ENCODE measurements at places on chromosomes 3 and 15. TPM values are rescaled to one million over a fixed set of nuclear protein-coding genes. Genes with fewer than 3 reads are reported as not detected.

CFAP91 gene
- 1.4 TPM for total RNA-seq

- peaks cover 14% of the 10 kb centered on the region for H3K4me1 ChIP-seq
- H3K36me3 ChIP-seq: no peaks in the 10 kb centered on the region
- H3K27ac ChIP-seq: peak overlapping the region; percentile 63
- peak overlapping the region; percentile 79 for H3K4me3 ChIP-seq
- no peaks in the 10 kb centered on the region for H3K27me3 ChIP-seq
- DNase-seq: no peak
Observed at GRCh38 chr3:46565607-46566039, 479 bp downstream of the LRRC2 start.

GRCh38 chr15:38073178-38073946, 138.9 kb downstream of the TMCO5A start:
- no peak for DNase-seq
- H3K4me1 ChIP-seq: peaks cover 29% of the 10 kb centered on the region
- H3K27me3 ChIP-seq: no peaks in the 10 kb centered on the region
- H3K27ac ChIP-seq: peak overlapping the region; percentile 86

SLC22A13 gene
- not detected for total RNA-seq

GRCh38 chr3:134956395-134956794, 161.3 kb downstream of the EPHB1 start:
- H3K4me3 ChIP-seq: no peak overlapping the region
- H3K36me3 ChIP-seq: peaks cover 6% of the 10 kb centered on the region
- no peaks in the 10 kb centered on the region for H3K4me1 ChIP-seq
- no peak for DNase-seq
- no peak overlapping the region for H3K27ac ChIP-seq

DNA sequence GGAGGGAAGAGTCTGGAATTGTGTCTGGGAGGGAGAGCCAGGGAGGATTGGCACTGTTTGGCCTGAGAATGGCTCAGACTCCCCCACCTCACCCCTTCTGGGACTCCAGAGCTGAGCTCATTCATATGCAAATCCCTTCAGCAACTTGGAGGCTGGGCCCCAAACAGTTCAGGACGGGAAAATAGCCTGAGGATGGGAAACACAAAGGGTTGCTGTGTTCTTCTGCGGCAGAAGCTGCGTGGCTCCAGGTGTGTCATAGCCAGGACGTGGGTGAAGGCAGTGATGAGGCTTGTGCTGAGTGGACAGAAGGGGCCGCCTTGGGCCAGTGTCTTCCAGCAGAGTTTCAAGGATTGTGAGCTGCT, 16.6 kb downstream of the MASP1 start:
- no peak overlapping the region for H3K4me3 ChIP-seq
- no peaks in the 10 kb centered on the region for H3K27me3 ChIP-seq
- no peak for DNase-seq
- H3K27ac ChIP-seq: no peak overlapping the region

DNA sequence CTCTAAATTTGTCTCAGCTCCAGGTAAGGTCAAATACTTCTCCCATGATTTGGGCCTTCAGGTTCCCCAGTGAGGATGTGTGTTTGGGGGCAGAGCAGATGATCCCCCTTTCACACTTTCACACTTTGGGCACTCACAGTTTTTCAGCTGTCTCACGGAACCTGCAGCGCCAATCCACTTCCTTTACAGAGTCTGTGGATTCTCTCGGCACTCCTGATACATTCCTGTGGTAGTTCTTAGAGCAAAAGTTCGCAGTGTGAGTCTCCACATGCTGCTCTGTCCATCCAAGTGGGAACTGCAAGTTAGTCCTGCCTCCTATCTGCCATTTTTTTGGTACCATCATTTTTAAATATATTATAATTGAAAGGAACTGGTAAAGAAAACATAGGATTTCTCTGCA, 20.2 kb upstream of the CPOX start:
- no peak for DNase-seq
- no peak overlapping the region for H3K27ac ChIP-seq
- no peak overlapping the region for H3K4me3 ChIP-seq
- H3K36me3 ChIP-seq: no peaks in the 10 kb centered on the region
- no peaks in the 10 kb centered on the region for H3K27me3 ChIP-seq
- no peaks in the 10 kb centered on the region for H3K4me1 ChIP-seq

DNA sequence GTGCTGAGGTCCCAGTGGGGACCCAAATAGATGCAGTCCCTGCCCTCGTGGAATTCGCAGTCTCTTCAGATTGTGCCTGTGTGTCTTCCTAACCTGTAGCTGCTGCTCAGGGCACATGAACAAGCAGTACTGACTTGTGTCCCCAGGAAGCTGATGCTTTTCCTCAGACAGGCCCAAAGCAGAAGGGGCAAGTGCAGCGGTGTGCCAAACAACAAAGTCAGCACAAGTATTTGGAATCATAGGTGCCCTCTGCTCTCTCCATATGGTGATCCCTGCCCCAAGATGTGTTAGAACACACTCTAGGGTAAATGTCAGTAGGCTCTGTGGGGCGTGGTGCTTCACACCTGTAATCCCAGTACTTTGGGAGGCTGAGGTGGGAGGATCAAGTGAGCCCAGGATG, 21.9 kb downstream of the BHLHE40 start:
- H3K27me3 ChIP-seq: no peaks in the 10 kb centered on the region
- H3K4me1 ChIP-seq: no peaks in the 10 kb centered on the region
- no peaks in the 10 kb centered on the region for H3K36me3 ChIP-seq
- H3K27ac ChIP-seq: no peak overlapping the region
- DNase-seq: peak; percentile 22
- no peak overlapping the region for H3K4me3 ChIP-seq

KCTD6 gene
- total RNA-seq: 22.4 TPM

DNA sequence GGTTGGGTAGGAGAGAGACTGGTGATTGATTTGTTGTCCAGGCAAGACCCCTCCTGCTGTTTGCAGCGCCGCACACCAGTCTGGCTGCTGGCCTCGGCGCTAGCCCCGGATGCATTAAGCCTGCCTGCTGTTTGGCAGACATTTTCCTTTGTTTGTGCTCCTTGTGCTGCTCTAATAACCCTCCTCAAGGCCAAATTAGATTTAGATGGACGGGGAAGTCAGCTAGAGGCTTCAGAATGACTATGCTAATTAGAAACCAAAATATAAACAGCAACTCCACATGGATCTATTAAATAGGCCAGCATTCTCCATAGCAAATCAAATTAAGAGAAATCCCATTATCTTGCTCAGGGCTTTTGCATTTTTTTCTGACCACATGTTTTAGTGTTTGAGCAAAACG, 445.2 kb downstream of the SQOR start:
- no peak for DNase-seq
- H3K27me3 ChIP-seq: no peaks in the 10 kb centered on the region
- H3K4me1 ChIP-seq: no peaks in the 10 kb centered on the region
- H3K4me3 ChIP-seq: no peak overlapping the region
- no peak overlapping the region for H3K27ac ChIP-seq

ADGRG7 gene
- total RNA-seq: not detected

CYP8B1 gene
- total RNA-seq: not detected

CP gene
- 5.5 TPM for total RNA-seq

CDCP1 gene
- 0.83 TPM for total RNA-seq

DNA sequence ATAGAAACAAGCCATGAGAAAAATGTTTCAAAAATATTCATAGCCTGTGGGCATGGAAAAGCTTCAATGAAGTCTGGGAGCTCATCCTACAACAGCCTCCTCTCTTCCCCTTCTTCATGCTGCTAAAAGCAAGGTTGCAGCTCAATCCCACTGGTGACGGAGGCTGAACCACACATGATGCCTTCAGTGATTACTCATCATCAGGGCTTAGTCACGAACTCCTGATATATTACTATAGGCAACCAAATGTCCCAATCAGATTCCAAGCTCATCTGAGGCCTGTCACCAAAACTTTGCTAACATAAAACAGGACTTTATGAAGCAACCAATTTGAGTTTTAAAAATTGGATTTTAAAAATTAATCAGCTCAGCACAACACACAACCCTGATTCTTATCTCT, 24.0 kb upstream of the SLC24A5 start:
- no peak for DNase-seq
- no peaks in the 10 kb centered on the region for H3K27me3 ChIP-seq
- no peaks in the 10 kb centered on the region for H3K36me3 ChIP-seq
- no peak overlapping the region for H3K27ac ChIP-seq
- no peaks in the 10 kb centered on the region for H3K4me1 ChIP-seq
- H3K4me3 ChIP-seq: no peak overlapping the region

SCN5A gene
- total RNA-seq: 0.83 TPM

EBLN2 gene
- total RNA-seq: 4.8 TPM

IQCH gene
- total RNA-seq: 3.8 TPM

- DNase-seq: no peak
- no peak overlapping the region for H3K4me3 ChIP-seq
- peaks cover under 1% of the 10 kb centered on the region for H3K4me1 ChIP-seq
- H3K27ac ChIP-seq: no peak overlapping the region
- H3K36me3 ChIP-seq: peaks cover 43% of the 10 kb centered on the region
Observed at GRCh38 chr15:80179935-80180334, 27.1 kb downstream of the FAH start.

- no peaks in the 10 kb centered on the region for H3K27me3 ChIP-seq
- no peak overlapping the region for H3K27ac ChIP-seq
- no peak for DNase-seq
- H3K36me3 ChIP-seq: no peaks in the 10 kb centered on the region
- H3K4me3 ChIP-seq: no peak overlapping the region
Observed at GRCh38 chr3:169686874-169687273, 23.4 kb upstream of the MECOM start.

DNA sequence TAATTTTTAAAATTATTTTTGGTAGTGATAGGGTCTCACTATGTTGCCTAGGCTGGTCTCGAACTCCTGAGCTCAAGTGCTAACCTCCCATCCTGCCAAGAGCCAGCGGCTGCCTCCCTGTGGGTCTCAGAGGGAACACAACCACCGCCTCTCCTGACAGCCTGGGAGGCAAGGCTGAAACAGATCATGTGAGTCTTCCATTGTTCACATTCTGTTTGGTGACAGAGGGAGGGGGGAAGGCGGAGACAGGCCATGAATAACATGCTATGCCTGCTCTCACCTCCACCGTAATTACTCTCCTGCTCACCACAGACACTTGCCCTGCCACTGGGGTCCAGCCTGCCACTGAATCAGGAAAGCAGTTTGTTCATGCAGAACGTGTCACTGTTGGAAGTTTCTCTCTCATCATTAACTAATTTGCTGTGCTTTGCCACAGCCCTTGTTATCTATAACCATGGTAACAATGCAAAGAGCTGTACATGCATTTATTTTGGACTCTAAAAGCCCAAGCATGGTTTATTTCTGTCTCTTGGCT, 78.4 kb upstream of the RASGRF1 start:
- DNase-seq: no peak
- H3K27me3 ChIP-seq: no peaks in the 10 kb centered on the region
- no peaks in the 10 kb centered on the region for H3K4me1 ChIP-seq
- H3K27ac ChIP-seq: no peak overlapping the region
- no peaks in the 10 kb centered on the region for H3K36me3 ChIP-seq
- no peak overlapping the region for H3K4me3 ChIP-seq

DNA sequence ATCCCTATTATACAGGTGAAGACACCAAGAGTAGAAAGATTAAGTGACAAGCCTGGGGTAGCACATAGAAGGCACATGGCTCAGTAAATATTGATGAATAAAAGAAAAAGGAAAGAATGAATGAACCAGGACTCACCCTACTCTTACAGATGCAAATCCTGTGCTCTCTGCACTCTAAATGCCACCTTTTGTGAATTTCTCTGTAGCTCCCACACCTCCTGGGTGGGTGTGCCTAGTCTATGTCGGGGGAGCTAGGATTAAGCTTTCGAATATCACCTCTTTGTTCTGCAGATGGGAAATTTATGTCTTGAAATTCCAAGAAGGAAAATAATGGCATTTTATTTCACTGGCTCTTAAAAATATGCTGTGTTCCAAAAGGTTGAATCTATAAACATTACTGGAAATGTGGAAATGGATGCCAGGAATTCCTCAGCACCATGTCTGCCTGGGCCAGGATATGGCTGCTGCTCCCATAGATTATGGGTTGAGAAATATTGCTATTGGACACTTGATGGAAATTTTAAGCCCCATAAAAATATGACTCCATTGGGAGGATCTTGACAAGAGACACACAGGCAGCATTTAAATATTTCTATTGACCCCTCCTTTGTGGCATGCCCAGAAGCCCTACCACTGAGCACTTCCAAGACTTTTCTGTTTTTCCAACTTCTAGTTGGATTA, 43.3 kb downstream of the CCNB2 start:
- H3K4me1 ChIP-seq: peaks cover 23% of the 10 kb centered on the region
- H3K27ac ChIP-seq: no peak overlapping the region
- H3K27me3 ChIP-seq: no peaks in the 10 kb centered on the region
- peaks cover 12% of the 10 kb centered on the region for H3K36me3 ChIP-seq
- no peak for DNase-seq

DNA sequence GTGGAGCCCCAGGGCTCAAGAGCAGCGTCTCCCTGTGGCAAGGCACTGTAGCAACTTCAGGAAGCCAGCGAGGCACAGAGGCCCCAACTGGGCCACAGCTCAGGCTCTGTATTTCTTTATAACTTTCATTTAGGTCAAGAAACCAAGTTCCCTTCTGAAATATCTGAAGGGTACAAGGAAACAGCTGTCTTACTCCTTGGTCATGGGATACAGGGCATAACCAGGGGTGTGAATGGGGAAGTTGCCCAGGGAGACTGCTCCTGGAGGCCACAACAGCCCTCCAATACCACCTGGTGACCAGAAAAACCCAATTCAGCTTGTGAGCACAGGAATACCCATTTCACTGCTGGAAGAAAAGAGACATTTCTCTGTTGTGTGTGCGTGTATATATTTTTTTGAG, 13.3 kb upstream of the SPTBN5 start:
- H3K27me3 ChIP-seq: no peaks in the 10 kb centered on the region
- no peak overlapping the region for H3K4me3 ChIP-seq
- H3K36me3 ChIP-seq: no peaks in the 10 kb centered on the region

PRR23A gene
- not detected for total RNA-seq

GRCh38 chr15:60890375-60891230, 338.5 kb downstream of the RORA start:
- no peak for DNase-seq
- no peak overlapping the region for H3K4me3 ChIP-seq
- H3K36me3 ChIP-seq: no peaks in the 10 kb centered on the region
- H3K27me3 ChIP-seq: no peaks in the 10 kb centered on the region

DNA sequence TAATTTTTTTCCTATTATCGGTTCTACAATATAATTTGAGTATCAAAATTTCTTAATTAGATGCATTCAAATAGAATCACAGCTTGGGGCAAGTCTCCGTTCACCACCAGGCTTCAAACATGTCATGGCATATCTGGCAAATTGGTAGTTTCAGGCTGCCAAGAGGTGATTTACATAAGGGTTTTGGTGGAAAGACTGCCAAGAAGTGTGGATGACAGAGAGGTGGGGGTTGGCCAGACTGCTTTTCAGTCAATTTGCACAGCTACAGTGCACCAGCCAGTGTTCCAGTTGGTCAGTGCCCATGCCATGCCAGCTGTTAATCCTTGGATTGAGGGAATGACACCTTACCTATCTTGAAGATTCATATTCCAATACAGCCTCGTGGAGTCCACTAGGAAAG, 8.4 kb upstream of the GSK3B start:
- no peaks in the 10 kb centered on the region for H3K36me3 ChIP-seq
- no peak for DNase-seq
- no peak overlapping the region for H3K27ac ChIP-seq
- no peaks in the 10 kb centered on the region for H3K4me1 ChIP-seq
- no peaks in the 10 kb centered on the region for H3K27me3 ChIP-seq

CRYGS gene
- 3.6 TPM for total RNA-seq

- no peaks in the 10 kb centered on the region for H3K27me3 ChIP-seq
- H3K4me1 ChIP-seq: no peaks in the 10 kb centered on the region
- no peak overlapping the region for H3K27ac ChIP-seq
- no peaks in the 10 kb centered on the region for H3K36me3 ChIP-seq
- DNase-seq: no peak
- H3K4me3 ChIP-seq: no peak overlapping the region
Observed at GRCh38 chr15:94282269-94283250, 51.2 kb downstream of the MCTP2 start.

GOLGA8M gene
- 0.27 TPM for total RNA-seq

Data from sigmoid colon (tissue), 7 donors.